ENCODE measurements at places on chromosomes 13 and 19.

- peak; percentile 80 for DNase-seq
These were observed 14.3 kb downstream of the IER2 start for GRCh38 chr19:13164343-13165161.

GRCh38 chr13:21849323-21849722 is 178.4 kb downstream of the FGF9 start:
- DNase-seq = no peak

GRCh38 chr13:114049026-114049425 is 75.2 kb upstream of the C13orf46 start:
- DNase-seq = no peak

GRCh38 chr19:37087110-37087509 is 8.9 kb downstream of the ZNF420 start:
- no peak for DNase-seq

GRCh38 chr19:21434516-21434915 is 37.6 kb downstream of the ZNF493 start:
- DNase-seq = no peak

DNA sequence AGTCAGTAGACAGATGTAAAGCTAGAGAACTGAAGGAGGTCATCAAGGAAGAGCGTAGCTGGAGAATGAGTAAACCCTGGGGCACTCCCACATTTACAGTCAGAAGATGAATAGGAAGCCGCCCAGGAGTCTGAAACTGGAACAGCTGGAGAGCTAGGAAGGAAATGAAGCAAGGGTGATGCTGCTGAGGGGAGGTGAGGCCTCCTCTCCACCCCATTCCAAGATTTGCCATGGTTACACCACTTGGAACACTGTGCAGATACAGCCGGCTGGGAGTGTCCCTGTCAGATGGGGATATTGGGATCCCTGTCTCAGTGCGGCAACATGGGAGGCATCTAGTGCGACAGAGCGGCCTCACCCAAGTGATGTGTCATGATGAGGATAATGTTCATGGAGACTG is 51.8 kb upstream of the GPI start:
- DNase-seq = no peak

- DNase-seq = no peak
These were observed 5.5 kb downstream of the EEF2 start for GRCh38 chr19:3979674-3980352.

GRCh38 chr13:63460462-63461090 is 2044.9 kb upstream of the PCDH20 start:
- DNase-seq = no peak

DNA sequence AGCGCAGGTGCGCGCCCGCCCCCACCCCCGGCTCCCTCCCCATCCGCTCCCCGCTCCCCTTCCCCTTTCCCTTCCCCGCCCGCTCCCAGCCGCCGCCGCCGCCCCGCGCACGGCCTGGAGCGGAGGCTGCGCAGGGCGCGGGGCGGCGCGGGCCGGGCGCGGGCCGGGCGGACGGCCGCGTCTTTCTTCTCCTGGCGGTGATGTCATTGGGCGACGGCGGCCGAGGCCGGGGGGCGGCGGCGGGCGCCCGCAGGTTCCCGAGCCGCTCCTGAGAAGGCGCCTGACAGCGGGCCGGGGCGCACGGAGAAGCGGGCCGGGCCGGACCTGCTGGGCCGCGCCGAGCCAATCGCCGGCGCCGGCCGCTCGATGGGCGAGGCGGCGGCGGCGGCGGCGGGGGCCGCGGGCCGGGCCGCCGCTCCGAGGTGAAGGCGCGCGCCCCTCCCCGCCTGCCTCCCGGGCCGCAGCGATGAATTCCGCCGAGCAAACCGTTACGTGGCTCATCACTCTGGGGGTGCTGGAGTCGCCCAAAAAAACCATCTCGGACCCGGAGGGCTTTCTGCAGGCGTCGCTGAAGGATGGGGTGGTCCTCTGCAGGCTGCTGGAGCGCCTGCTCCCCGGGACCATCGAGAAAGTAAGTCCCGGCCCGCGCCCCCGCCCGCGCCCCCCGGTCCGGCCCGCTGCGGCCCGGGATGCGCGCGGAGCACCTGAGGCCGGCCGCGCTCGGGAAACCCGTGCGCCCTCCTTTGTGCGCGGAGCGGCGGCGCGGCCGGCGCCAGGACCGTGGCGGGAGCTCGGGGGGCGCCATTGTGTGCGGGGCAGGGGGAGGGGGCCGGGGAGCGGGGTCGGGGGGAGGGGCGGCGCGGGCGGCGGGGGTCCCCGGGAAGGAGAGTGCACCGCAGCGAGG is at the start of gene ARHGEF7:
Gene ARHGEF7, plus strand, starts transcription at position 250 of the 904 bp plus-strand sequence. Its CDS starts 217 bp downstream, at position 467.
- DNase-seq = no peak

DNA sequence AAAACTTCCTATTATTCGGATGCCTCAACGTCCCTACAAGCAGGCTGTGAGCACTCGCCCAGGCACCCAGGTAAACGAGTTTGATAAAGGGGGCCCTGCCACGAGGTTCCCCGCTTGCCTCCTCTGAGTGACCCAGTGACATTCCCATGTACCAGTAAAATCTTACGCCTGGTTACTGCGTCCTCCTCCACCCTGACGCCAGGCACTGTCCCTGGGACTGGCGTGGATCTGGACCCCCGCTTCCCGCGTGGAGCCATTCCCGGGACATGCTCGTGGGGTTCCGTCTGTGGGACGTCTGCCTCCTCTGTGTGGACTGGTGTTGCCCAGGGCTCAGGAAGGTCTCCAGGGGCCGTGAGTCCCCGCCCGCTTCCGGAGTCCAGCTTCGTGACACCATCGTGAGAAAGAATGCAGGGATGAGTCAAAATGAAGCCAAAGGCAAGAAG is 407 bp upstream of the ZNF550 start:
- DNase-seq = no peak

GRCh38 chr13:77397636-77398035 is 70.7 kb upstream of the MYCBP2 start:
- DNase-seq = no peak

GRCh38 chr13:99071666-99072065 is 93.8 kb upstream of the DOCK9 start:
- DNase-seq = no peak

- DNase-seq = no peak
These were observed 15.8 kb downstream of the ARHGAP33 start for GRCh38 chr19:35790981-35791813.

- DNase-seq = no peak
These were observed 18.9 kb downstream of the ARID3A start for GRCh38 chr19:944663-945241.

DNA sequence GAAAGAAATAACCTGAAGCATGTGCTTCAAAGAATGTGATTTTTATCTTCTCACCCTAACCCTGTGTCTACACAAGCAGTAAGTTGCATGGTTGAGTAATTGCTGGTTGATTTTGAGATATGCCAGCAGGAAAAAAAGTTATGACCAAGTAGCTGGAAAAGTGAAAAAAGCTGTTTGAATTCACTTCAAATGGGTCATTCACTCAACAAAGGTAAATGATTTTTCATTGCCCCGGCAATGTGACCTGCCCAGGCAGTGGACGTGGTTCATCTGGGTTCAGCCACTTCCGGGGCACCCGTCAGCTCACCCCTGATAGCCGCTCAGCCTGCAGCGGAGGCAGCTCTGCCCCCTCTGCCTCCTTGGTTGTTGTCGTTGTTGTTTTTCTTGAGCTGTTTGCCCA is 18.5 kb downstream of the TNFRSF19 start:
- DNase-seq = no peak

- no peak for DNase-seq
These were observed 128.8 kb downstream of the ZDHHC20 start for GRCh38 chr13:21330126-21330861.

DNA sequence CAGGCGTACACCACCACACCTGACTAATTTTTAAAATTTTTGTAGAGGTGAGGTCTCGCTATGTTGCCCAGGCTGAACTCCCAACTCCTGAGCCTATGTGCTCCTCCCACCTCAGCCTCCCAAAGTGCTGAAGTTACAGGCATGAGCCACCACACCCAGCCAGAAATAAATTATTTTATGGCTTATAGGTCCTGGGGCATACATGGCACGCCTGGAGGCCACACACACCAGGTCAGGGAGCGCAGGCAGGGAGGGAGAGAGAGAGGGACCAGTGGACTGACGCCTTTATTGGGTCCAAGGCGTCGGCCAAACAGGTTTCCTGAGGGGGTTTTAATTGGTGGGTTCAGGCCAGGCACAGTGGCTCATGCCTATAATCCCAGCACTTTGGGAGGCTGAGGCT is 6.8 kb downstream of the SPIB start:
- no peak for DNase-seq

DNA sequence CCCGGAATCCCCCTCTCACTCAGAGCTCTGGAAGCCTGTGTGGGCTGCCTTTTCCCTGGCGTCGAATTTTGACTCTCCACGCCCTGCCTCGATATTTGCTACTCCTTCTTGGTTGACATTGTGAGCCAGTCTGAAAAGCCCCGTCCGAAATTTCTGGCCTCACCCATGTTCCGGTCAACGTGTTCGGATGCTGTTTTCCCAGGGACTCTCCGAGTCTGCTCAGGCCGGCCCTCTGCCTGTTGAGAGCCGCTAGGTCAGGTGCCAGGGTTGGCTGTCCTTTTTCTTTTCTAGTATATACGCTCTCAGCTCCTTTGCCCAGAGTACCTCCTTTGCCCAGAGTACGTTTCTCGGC is 6.8 kb upstream of the DGKH start:
- no peak for DNase-seq

DNA sequence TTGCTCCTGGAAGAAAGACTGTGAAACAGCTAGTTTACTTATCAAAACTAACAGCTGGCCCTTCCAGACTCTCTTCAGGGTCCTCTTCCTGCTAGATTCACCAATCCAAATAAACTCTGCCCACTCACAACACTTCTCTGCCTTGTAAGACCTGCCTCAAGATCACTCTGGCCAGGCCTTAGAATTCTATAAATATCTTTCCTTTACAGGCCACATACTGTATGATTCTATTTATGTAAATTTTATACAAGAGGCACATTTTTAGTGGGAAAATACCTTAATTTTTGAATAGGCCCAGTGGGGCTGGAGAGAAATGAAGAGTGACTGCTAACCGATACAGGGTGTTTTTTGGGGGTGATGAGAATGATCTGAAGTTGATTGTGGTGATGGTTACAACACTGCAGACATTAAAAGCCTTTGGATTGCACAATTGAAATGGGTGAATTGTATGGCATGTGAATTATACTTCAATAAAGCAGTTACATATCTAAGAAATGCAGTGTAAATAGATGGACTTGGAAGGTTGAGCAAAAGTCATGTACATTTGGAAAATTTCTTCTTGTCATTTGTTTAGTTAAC is 141.8 kb downstream of the GPC5 start:
- DNase-seq = no peak

- no peak for DNase-seq
These were observed 2.6 kb downstream of the FAM187B start for GRCh38 chr19:35225951-35226350.

- no peak for DNase-seq
These were observed 478.4 kb downstream of the TSHZ3 start for GRCh38 chr19:30870876-30871275.

DNA sequence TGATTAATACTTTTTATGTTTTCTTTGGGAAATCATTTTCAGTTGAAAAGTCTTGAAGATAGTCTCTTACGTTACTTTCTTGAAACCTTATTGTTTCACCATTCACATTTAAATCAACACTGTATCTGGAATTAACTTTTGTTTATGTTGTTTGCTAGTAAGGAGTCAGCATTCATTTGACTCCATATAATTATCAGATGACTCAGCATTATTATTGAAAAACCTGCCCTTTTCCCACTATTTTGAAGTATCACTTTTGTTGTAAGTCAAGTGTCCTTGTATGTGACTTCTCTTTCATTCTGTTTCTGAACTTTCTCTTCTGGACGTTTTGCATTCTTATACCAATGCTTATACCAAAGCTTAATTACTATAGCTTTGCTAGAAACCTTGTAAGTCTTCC is 186.1 kb upstream of the KLF12 start:
- DNase-seq = no peak

DNA sequence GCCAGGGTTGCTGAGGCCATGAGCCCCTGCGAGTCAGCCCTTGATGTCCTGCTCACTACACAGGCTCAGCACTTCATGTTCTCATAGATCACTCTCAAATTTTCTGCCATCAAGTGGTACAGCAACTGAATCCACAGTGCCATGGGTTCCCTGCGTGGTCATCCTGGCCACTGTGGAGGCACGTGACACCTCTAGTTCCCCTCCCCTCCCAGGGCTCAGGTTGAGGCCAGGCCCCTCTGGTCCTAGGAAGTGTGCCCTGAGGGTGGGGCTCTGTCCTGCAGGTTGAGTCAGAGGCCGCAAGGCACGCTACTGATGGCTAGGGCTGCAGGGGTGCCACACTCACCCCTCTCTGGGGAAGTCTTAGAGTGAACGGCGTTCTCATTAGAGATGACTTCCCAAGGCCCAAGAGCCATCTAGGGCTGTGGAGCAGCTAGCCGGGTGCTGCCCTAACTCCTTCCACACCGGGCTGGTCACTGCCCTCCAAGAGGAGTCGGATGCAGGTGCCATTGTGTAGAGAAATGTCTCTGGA is 39.8 kb upstream of the TPM4 start:
- DNase-seq = no peak

DNA sequence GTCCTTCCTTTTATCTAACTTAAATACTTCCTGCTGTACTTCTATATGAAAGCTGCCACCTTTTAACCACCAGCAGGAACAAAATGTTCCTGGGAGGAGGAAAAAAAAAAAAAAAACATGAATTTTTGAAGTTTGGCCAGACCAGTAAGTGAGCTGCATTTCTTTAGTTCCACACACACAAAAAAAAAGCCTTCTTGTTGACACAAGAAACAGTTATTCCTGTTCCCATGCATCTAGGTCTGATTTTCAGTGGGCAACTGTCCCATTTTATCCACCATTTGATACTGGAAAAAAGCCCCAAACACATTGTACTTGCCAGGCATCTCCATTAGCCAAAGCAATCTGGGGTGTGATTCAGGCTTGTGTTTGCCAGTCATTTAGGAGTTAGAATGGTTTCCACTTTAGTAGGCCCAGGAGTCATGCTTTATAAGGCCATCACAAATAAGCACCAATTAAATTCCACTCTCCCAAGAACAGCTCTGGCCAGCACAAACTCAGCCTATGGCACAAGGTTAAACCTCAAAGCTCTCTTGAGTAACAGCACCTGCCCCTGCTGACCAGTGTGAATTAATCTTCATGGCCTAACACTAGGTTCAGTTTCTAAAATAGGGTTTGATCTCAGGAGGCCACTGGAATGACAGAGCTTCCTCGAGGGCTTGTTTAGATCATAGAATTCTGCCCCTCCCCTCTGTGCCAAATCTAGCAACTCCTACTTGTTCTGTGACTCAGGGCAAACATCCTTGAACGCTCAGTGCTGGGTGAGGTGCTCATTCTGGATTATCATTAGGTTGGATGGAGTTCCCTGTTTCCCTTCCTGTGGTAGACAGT is 67.1 kb downstream of the NUFIP1 start:
- peak; percentile 19 for DNase-seq

GRCh38 chr19:15212711-15213110 is 11.9 kb upstream of the NOTCH3 start:
- DNase-seq = no peak

GRCh38 chr13:98368019-98368418 is 190.9 kb upstream of the RNF113B start:
- DNase-seq = no peak

DNA sequence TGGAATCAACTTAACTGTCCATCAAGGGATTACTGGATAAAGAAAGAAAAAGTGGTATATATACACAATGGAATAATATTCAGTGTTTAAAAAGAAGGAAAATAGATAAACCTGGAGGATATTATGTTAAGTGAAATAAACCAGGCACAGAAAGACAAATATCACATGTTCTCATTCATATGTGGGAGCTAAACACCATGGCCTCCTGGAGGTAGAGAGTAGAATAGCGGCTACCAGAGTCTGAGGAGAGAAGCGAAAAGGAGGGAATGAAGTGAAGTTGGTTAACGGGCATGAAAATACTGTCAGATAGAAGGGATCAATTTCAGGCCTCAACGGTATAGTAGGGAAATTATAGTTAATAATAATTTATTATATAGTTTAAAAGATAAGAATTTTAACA is 147.5 kb upstream of the OBI1 start:
- no peak for DNase-seq
